ENCODE measurements at places on chromosomes 5 and 9.

- DNase-seq, result no peak
Observed at GRCh38 chr9:127444283-127444920, 6.8 kb downstream of the RPL12 start.

GRCh38 chr9:125638239-125639045 lies 68.6 kb downstream of the MAPKAP1 start:
- DNase-seq, result no peak

DNA sequence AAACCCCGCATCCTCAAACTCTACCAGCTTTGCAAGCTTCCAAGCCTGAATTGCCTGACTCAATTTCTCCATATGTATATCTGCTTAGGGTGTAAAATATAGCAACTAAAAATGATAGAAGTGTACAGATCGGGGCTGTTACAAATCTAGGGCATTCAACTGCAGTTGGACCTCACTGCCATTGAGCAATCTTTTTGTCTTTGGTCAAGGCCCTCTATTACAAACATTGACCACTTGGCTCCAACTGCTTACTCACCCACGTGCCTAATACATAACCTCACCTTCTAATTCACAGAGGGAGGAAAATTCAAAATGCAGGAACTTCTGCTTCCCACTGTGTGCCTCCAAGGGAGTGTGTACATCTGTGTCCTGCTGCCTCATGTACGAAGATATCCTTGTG lies 10.0 kb downstream of the LRRC70 start:
- DNase-seq, result no peak

- peak; percentile 92 for DNase-seq
Observed at GRCh38 chr9:96612105-96612965, 7.3 kb downstream of the CDC14B start.

- no peak for DNase-seq
Observed at GRCh38 chr5:178527458-178528307, 62.5 kb downstream of the COL23A1 start.

DNA sequence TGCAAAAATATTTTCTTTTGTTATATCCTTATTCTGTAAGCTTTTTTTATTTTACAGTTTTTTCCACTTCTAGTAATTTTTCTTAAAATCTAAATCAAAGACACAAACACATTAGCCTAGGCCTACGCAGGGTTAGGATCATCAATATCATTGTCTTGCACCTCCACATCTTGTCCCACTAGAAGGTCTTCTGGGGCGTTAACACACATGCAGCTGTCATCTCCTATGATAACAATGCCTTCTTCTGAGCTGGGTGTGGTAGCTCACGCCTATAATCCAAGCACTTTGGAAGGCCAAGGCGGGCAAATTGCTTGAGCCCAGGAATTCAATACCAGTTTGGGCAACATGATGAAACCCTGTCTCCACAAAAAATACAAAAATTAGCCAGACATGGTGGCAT lies 78.9 kb upstream of the LRRC70 start:
- DNase-seq, result no peak

DNA sequence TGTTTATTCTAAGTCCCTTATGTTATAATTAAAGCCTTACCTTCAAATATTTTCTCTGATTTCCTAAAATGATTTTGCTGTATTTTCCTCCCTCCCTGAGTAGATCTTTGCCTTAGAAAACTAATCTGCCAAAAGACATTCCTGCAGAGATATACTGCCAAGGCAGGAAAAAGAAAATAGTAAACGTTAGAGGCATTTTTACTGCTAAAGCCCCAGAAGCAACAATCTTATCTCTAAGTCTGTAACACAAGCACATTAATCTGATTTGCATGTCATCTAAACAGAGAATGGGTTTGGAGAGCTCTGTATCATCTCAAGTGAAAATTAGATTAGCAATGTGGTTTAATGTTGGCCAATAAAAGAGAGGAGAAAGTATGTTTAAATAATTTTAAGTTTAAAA lies 847.7 kb downstream of the MAT2B start:
- DNase-seq, result peak; percentile 66

- DNase-seq, result no peak
Observed at GRCh38 chr5:72673623-72674022, 142.8 kb upstream of the TNPO1 start.

DNA sequence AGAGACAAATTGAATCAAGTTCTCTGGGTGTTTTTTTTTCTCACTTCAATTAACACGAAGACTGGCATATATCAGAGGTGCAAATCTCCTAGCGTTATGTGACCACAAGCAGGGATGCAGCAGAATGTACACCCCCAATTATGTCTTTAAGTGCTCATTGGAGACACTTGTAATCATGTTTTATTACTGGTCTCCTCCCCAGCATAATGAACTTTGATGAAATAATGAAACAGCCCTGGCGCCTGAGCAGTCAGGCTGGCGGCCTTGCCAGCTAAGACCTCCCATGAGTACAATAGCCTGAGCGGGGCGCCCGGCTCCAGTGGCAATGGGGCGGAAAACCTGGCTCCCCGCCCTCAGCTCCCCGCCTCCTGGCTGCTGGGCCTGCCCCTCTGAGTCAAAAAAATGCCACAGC lies 209.4 kb upstream of the MSX2 start:
- DNase-seq, result no peak

DNA sequence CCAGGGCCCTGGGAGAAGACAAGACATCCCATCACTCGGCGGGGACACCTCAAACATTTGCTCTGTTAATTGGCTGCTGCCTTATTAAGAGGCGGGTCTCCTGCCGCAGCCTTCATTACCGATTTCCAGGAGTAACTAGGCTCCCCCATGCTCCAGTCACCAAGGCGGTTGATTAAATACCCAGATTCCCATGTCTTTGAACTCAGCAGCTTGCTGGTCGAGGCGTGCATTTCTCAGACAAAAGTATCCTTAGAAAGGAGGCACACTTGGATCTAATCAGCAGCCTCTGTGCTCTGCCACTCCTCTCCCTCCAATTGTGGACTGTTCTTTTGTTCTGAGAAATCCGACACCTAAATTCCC lies 228.8 kb downstream of the FSTL4 start:
- no peak for DNase-seq

DNA sequence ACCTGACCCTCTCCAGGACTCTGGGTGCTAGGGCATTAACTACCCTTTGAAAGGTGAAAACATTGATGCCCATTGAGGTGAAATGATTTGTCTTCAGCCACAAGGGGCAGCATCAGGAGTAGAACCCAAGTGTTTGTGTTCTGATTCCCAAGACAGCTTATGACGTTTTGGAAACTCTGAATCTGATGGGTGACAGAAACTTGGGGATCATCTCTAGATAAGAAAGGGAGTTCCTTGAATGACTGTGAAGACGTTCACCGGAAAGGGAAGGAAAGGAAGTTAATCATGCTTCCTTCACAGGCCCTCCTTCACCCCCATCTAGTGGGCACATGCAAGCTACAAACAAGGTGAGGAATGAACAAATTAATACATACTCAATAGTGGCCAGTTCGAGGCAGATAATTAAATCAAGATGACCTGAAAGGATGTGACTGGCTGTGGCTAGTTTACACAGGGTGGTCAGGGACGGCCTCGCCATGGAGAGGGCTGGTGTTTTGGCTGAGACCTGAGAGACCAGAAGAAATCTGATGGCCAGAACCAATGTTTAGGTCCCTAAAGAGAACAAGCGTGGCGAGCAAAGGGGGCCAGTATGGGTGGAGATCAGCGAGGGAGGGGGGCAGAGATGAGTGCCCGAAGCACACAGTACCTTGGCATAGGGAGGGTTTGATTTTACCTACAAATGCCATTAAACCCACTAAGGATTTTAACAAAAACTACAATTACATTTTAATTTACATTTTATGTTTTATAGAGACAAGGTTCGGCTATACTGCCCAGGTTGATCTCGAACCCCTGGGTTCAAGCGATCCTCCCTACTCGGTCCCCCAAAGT lies 937 bp upstream of the SLC26A2 start:
- peak; percentile 93 for DNase-seq

- no peak for DNase-seq
Observed at GRCh38 chr9:86908261-86908660, 39.0 kb downstream of the GAS1 start.

DNA sequence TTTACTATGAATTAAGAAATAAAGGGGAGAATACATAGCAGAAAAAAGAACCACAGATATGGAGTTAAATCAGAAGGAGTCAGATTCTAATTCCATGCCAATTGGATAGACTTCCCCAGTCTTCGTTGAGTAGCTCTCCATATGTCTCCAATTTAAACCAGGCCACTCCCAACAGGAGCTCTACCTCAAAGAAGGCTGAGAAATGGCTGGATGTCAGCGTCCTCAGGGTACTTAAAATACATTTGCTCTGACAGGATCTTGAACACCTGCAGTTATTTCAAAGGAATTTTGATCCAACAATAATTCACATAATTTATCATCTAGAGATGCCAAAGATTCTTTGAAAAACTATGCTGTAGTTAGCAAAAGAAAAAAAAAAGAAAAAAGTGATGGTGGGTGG lies 133.9 kb upstream of the FBN2 start:
- no peak for DNase-seq

- no peak for DNase-seq
Observed at GRCh38 chr5:16313761-16314160, 134.2 kb upstream of the MARCHF11 start.

DNA sequence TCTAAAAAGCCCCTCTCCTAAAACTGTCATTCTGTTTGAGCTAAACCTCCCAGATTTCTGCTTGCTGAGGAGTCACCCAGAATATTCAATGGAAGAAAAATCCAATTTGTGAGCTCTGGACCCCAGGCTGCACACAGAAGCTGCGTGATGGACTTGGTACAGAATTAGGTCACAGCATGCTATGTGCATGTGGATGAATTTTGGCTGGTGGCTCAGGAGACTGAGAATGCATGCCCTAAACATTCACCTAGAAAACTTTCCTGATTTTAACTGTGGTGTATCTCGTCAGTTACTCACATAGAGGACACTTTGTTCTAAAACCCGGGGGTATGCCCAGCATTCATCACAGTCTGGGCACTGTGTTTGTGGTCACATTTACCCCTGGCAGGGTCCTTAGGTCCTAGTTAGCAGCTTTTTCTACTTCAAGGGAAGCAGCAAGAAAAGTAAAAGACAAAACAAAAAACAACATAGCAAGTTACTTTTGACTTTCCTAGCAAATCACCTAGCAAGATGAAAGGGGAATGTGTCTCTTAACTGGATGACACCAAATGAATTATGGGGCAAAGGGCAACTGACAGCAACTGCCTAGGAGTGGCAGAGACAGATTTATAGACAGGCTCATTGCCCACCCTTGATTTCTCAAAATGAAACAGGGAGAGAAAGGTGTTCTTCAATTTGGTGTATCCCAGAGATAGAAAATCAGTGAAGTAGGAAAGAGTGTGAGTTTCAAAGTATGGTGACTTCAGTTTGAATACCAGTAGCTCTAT lies 8.3 kb upstream of the SHROOM1 start:
- no peak for DNase-seq
